Frontal cortex (tissue), 4 donors: ENCODE measurements at places on chromosomes 6 and 20.

DNA sequence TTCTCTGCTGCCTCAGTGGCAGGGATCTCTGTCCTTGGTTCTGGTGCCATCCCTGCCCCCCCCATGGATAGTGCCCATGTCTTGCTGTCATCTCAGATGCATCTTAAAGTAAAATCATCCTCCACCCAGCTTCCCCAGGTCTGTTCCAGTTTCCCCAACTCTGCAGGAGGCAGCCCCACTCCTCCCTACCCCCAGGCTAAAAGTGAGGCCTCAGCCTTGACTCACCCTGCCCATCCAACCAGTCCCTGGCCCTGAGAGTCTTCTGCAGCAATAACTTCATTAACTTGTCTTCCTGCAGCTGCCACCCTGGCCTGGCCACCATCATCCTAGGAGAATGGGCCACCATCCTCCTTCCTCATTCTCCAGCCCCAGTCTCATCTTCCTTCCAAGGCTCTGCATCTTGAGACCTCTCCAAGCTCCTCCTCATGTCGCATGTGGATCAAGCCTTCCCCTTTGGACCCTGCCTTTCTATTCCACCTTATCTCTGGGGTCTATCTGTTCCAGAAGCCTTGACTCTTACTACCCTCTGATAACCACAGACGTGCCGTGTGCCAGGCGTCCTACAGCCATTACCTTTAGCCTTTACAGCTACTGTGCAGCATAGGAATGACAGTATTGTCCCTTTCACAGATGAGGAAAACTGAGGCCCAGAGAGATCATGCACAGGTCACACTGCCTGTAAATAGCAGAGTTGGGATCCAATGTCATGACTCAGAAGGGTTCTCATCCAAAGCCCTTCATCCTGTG is 2.0 kb upstream of the PNPLA1 start:
- no peak for DNase-seq

- DNase-seq: no peak
Measured at GRCh38 chr6:48136856-48137255, 25.9 kb upstream of the PTCHD4 start.

GRCh38 chr6:118917546-118918328 is 17.2 kb downstream of the MCM9 start:
- no peak for DNase-seq

DNA sequence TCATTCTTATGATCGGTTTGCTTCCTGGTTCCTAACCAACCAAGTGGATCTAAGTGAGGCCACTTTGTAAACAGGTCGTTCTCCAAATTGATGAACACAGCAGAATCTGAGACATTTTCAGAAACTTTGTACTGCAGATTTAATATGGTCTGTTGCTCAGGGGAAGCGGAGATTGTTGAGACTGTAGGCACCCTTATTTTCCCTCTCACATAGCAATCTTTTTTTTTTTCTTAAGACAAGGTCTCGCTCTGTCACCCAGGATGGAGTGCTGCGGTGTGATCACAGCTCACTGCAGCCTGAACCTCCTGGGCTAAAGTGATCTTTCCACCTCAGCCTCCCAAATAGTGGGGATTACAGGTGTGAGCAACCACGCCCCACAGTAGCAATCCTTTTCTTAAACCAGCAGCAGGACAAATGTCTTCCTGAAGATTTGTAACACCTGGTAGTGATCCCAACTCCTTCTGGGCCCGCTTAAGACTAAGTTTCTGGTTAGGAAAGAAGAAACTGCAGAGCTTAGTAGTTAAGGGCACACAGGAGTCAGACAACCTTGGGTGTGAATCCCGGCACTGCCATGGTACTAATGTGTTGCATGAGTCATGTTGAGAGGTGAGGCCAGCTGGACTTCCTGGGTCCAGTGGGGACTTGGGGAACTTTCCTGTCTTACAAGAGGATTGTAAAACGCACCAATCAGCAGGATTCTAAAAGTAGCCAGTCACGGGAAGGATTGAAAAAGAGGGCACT is 48.4 kb upstream of the EZR start:
- no peak for DNase-seq

GRCh38 chr6:158570681-158570962 is 10.7 kb downstream of the TMEM181 start:
- DNase-seq: no peak

DNA sequence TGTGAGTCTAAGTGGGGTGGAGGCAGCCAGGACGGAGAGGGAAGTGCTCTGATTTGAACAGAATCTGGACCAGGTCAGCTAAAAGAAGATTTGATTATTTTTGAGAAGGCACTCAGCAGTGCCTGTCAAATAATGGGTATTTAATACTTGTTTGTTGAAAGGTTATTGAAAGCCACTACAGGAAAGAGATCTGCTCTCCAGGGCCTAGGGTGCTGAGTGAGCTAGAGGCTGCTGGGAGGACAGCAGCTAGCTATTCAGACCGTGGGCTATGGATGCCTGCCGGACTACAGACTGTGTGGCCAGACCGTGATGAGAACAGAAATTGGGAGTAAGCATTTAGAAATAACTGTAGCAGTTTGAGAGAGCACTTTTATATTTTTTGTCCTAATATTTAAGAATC is 8.8 kb downstream of the SLC35F1 start:
- no peak for DNase-seq

GRCh38 chr6:144955859-144956258 is 670.7 kb downstream of the UTRN start:
- DNase-seq: no peak

- no peak for DNase-seq
Measured at GRCh38 chr20:44024820-44025580, 110.3 kb downstream of the TOX2 start.

- DNase-seq: no peak
Measured at GRCh38 chr20:37697314-37697713, 3.5 kb downstream of the CTNNBL1 start.

- DNase-seq: no peak
Measured at GRCh38 chr6:17505062-17505476, 95.0 kb upstream of the FAM8A1 start.

- DNase-seq: no peak
Measured at GRCh38 chr20:53168491-53168890, 196.3 kb downstream of the TSHZ2 start.

DNA sequence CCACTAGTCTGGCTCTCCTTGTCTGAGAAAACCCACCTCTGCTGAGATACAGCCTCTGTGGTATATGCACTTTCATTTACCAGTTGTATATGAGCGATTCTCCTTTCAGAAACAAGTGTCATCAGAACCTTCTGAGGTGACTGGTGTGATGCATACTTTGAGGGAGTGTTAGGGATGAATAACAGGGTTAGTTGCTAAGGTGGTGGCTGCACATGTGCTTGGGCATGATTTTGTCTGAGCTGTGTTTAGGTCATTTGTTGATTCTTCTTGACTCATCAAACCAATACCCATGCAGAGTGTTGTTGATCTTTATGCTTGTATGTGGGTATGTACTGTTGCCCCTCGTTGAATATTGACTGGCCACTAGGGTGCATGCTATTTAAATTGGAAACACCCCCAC is 25.7 kb downstream of the DTD1 start:
- no peak for DNase-seq

- DNase-seq: no peak
Measured at GRCh38 chr6:76742919-76743318, 670.5 kb upstream of the IMPG1 start.

DNA sequence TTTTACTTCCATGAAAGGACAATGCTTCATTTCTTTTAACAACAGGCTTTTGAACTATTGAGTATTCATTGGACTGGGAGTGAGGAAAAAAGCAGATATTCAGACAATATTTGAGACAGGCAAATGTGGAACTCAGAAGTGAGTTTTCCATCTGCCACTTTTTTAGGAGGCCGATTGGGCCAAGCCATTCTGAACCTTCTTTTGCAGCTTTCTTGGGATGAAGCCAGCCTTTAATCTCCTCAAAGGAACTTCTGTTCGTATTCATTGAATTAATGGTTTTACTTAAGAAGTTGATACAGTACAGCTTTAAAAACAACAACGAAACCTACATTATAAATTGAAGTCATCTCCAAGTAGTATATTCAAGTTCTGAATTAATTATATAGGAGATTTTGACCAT is 187.1 kb upstream of the RNF217 start:
- no peak for DNase-seq

GRCh38 chr6:113221850-113222249 is 635.3 kb upstream of the MARCKS start:
- no peak for DNase-seq

DNA sequence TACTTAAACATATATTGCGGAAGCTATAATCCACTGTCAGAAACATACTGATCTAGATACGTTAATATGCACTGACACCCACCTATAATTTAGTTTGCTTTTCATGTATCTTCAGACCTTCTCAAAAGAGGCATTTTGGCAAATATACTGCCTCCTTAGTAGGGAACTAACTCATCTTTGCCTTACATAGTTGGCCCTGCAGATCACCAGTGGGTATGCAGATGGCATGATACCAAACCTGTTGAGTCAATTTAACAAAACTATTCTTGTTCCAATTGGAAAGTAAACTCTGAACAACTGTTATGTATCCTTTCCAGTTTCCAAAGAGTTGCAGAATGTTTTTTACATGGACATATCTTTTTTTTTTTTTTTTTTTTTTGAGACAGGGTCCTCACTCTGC is 35.6 kb upstream of the TBC1D20 start:
- no peak for DNase-seq

DNA sequence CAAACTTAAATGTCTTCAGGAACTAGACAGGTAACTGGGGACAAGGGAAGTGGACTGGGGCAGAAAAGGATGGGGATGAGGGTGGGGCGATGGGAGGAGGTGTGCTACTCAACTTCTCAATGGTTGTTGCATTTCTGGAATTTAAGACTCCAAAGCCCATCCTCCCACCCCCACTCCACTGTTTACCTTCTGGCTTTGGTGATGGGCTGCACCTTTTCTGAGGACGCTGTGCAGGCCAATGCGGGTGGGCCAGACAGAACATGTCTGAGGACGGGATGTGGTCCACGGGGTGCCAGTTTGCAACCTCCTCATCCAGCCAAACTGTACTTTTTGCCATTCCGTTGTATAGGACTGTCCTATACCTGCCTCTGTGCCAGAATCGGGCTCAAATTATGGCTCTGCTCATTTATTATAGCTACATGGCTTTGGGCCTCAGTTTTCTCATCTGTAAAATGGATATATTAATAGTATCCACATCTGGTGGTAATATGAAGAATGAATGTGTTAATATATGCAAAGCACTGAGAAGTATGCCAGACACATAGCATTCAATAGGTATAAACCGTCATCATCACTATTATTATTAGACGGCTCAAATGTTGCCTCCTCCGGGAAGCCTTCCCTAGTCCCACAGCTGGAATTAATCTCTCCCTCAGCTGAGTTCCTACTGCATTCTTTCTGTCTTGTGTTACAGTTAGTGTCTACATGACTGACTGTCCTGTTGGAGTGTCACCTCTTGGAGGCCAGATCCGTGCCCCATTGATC is 31.0 kb upstream of the VEGFA start:
- no peak for DNase-seq
